ENCODE measurements at places on chromosomes 5 and 9.

- no peak for DNase-seq
These were observed 9.3 kb upstream of the GBGT1 start for GRCh38 chr9:133173056-133173455.

DNA sequence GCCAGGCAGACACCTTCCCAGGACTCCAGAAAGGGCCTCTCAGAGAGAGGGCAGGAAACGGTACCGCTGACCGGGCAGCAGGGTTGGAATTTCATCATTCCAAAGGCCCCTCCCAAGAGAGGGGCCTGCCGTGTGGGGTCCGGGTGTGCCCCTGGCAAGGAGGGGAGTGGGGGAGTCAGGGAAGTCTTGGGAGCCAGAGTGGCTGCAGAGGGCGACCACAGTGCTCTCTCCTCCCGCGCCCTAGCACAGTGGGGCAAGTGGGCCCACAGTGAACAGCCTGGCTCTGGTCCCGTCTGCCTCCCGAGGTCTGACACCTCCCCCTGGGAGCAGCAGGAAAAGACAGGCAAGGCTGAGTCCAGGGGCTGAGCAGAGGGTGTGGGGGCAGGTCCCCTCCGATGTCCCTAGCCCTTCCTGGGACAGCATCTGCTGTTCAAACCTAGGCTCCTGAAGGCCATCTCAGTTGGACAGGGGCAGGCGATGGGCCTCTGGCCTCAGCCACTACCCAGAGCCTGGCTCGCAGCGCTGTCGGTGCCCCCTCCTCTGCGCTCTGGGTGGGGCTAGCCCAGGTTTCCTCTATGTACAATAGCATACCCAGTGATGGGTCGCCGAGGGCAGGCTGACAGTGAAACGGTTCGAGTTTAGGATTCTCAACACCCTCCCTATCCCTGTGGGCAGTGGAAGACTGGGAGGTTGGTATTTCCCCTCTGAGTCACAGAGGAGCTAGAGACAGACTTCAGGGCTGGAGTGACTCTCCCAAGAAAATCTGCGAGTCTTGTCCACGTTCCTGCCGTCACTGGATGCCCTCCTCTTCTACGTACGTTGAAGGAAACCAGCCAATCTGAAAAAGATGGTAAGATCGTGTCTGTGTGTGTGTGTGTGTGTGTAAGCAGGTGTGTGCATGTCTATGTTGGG is 25.4 kb upstream of the SARDH start:
- DNase-seq = no peak

DNA sequence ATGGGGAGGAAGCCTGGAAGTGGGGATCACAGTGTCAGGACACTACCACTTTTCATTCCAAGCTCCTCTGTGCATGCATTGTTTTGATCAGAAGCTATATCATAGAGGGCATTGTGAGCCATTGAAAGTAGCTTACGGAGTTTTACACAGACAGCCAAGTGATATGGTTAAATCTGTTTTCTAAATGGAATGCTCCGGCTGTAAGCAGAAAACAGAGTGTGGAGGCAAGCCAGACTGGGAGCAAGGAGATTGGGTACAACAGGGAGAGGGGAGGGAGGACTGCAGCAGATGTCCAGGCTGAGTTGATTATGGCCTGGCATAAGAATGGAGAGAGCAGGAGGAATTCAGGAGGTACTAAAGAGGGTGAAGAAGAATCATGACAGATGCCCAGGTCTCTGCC is 15.5 kb upstream of the SOWAHA start:
- no peak for DNase-seq

DNA sequence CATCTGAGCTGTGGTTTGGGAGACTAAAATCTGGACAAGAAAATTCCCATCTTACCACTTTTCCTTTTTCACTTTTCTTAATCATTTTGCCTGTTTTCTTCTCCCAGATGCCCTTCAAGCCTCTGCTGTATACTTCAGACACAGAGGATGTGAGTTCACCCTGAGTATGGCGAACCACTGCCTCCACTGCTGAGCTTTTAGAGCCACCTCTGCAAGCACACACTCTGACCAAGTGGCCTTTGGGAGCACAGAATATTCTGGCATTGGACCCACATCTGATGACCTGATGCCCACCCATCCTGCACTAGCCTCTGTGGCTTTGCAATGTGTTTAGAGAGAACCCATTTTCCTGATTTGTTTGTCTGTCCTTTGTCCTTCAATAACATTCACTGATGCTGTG is 32.5 kb downstream of the TERT start:
- DNase-seq = peak; percentile 40

Measured in SW 1271 (cell line).